Heart right ventricle (tissue), 16 donors: ENCODE measurements at places on chromosomes 6 and 20. TPM values are rescaled to one million over a fixed set of nuclear protein-coding genes. Genes with fewer than 3 reads are reported as not detected.

The SLC22A16 gene
- polyA plus RNA-seq = 0.09 TPM

The BPI gene
- polyA plus RNA-seq = 0.01 TPM

The NINL gene
- polyA plus RNA-seq = 1.3 TPM

The DCDC2 gene
- polyA plus RNA-seq = not detected

The TMEM74B gene
- 1.5 TPM for polyA plus RNA-seq

The HTR1B gene
- 0.12 TPM for polyA plus RNA-seq

The CRISP3 gene
- polyA plus RNA-seq = 0.06 TPM

The MOXD1 gene
- polyA plus RNA-seq = 0.93 TPM

The TMEM14C gene
- polyA plus RNA-seq = 114 TPM

The MAS1 gene
- polyA plus RNA-seq = not detected

The C6orf132 gene
- polyA plus RNA-seq = 0.23 TPM

The MUC22 gene
- polyA plus RNA-seq = 0.29 TPM

The BPIFB2 gene
- polyA plus RNA-seq = not detected

The ASIP gene
- polyA plus RNA-seq = 234 TPM

The CDSN gene
- 0.15 TPM for polyA plus RNA-seq

The CYP39A1 gene
- 4.0 TPM for polyA plus RNA-seq

The ELOVL4 gene
- polyA plus RNA-seq = 0.35 TPM

The ULBP3 gene
- not detected for polyA plus RNA-seq

The WASF1 gene
- polyA plus RNA-seq = 1.2 TPM

The DEFB132 gene
- polyA plus RNA-seq = not detected

The ZC3H12D gene
- 0.95 TPM for polyA plus RNA-seq

The PDRG1 gene
- polyA plus RNA-seq = 7.3 TPM

The MDFI gene
- polyA plus RNA-seq = 4.4 TPM

The TPX2 gene
- polyA plus RNA-seq = 0.72 TPM

The MROH8 gene
- 5.9 TPM for polyA plus RNA-seq

The ENPP4 gene
- polyA plus RNA-seq = 9.2 TPM

The AAR2 gene
- polyA plus RNA-seq = 22.7 TPM

The HCRTR2 gene
- not detected for polyA plus RNA-seq

The TNFRSF6B gene
- 12.5 TPM for polyA plus RNA-seq

The SNRNP48 gene
- polyA plus RNA-seq = 16.2 TPM

The PAQR8 gene
- 2.4 TPM for polyA plus RNA-seq
